ENCODE measurements at places on chromosomes 6 and 20. TPM values are rescaled to one million over a fixed set of nuclear protein-coding genes. Genes with fewer than 3 reads are reported as not detected.
A peak's percentile ranks its signal among the peaks of the same experiment; 100 is the strongest.

DNA sequence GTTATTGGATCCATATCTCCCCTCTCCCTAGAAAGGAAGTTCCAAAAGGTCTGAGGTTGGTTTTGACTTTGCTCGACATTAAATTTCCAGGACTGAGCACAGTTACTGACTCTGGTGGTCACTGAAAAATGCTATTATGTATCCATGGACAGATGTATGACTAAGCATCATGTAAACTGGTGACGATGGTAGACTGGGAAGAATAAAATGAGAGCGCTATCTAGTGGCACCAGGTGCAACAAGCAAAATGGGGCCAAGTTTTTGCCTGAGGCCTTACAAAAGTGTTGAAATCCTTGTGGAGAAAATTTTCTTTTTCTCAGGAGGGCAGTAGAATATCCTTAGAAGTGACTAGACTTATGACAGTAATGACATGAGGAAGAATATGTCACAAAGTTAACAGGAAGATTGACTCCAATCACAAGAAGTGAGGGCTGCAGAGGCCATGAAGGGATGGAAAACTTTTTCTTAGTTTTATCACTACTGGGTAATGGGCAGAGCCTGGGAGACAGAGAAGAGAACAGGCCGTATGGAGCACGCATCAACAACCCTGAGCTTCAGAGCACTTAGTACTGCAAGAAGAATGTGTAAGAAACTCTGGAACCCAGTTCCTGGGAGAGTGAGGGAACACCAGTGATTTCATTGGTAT lies 88.9 kb upstream of the ELOVL5 start:
- peak; percentile 50 for DNase-seq
- H3K27ac ChIP-seq: no peak overlapping the region
- no peak overlapping the region for H3K4me3 ChIP-seq
- H3K4me1 ChIP-seq: peaks cover 8% of the 10 kb centered on the region

Gene TAF4
- total RNA-seq: 65.2 TPM

- no peak for DNase-seq
- no peaks in the 10 kb centered on the region for H3K27me3 ChIP-seq
- H3K4me3 ChIP-seq: no peak overlapping the region
- H3K4me1 ChIP-seq: no peaks in the 10 kb centered on the region
- no peaks in the 10 kb centered on the region for H3K36me3 ChIP-seq
These were observed 1198.4 kb upstream of the CITED2 start for GRCh38 chr6:140572867-140573266.

GRCh38 chr20:10276878-10277580 lies 58.4 kb downstream of the SNAP25 start:
- H3K27me3 ChIP-seq: peaks cover 7% of the 10 kb centered on the region
- H3K36me3 ChIP-seq: no peaks in the 10 kb centered on the region
- H3K4me3 ChIP-seq: no peak overlapping the region

- H3K4me1 ChIP-seq: peaks cover 28% of the 10 kb centered on the region
- H3K36me3 ChIP-seq: peaks cover 49% of the 10 kb centered on the region
- peak; percentile 46 for DNase-seq
- no peaks in the 10 kb centered on the region for H3K27me3 ChIP-seq
- H3K4me3 ChIP-seq: peak overlapping the region; percentile 77
These were observed 485 bp downstream of the TGIF2 start for GRCh38 chr20:36573798-36574365.
